NB4 (cell line): ENCODE measurements at places on chromosomes 12 and 14.

DNA sequence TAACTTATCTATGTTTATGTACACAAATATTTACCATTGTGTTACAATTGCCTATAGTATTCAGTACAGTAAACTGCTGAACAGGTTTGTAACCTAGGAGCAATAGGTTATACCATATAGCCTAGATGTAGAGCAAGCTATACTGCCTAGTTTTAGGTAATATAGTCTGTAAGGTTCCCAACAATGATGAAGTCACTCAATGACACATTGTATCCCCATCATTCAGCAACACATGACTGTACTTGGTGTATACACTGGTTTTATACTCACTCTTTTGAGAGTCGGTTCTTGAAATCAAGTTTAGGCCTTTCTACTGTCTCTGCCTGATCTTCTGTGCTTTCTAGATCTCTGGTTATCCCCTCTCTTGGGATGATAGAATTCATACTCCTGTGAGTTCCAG is 5.5 kb downstream of the RNASE1 start:
- DNase-seq: no peak

DNA sequence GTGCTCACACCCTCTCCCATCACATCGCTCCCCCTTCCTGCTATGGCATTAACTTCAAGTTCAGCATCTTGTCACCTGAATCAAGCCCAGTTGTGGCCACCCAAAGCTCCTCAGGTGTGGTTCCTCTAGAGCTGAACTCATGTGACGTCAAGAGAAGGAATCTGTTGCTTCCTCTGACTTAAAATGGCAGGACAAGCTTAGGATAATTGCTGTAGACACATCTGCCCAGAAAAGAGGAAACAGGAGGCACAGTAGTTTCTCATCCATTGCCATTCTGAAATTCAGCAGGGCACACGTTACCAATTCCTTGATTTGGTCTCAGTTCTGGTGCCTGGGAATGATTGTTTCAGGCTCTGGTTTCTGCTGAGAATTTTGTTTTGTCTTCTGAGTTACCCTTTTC is 52.1 kb downstream of the RCOR1 start:
- DNase-seq: peak; percentile 39

GRCh38 chr14:21558703-21559170 is 21.1 kb downstream of the OR10G3 start:
- DNase-seq: no peak

GRCh38 chr12:26833743-26834490 is 923 bp upstream of the ITPR2 start:
- DNase-seq: peak; percentile 86

- DNase-seq: peak; percentile 62
Observed at GRCh38 chr14:103910262-103910935, 17.9 kb upstream of the TDRD9 start.

- DNase-seq: no peak
Observed at GRCh38 chr12:95173392-95174251, 43.6 kb downstream of the FGD6 start.

DNA sequence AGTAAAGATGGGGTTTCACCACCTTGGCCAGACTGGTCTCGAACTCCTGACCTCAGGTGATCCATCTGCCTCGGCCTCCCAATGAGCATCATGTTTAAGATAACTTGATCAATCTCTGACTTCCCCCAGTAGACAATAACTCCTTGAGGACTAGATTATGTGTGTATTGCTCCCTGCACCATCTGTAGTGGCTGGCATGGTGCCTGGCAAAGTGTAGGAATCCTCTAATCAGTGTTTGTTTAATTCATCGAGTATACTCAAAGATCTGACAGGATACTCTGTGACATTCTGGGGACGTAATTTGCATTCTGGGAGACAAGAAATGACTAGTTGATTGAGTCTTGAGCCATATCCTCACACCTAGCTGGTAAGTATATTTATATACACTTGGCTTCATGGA is 873.5 kb upstream of the TMEM132C start:
- no peak for DNase-seq

- no peak for DNase-seq
Observed at GRCh38 chr14:101958418-101959180, 5.8 kb upstream of the DYNC1H1 start.

GRCh38 chr14:52988139-52988538 is 37.3 kb upstream of the FERMT2 start:
- DNase-seq: no peak

- DNase-seq: no peak
Observed at GRCh38 chr14:101481557-101481956, 79.7 kb upstream of the DIO3 start.

DNA sequence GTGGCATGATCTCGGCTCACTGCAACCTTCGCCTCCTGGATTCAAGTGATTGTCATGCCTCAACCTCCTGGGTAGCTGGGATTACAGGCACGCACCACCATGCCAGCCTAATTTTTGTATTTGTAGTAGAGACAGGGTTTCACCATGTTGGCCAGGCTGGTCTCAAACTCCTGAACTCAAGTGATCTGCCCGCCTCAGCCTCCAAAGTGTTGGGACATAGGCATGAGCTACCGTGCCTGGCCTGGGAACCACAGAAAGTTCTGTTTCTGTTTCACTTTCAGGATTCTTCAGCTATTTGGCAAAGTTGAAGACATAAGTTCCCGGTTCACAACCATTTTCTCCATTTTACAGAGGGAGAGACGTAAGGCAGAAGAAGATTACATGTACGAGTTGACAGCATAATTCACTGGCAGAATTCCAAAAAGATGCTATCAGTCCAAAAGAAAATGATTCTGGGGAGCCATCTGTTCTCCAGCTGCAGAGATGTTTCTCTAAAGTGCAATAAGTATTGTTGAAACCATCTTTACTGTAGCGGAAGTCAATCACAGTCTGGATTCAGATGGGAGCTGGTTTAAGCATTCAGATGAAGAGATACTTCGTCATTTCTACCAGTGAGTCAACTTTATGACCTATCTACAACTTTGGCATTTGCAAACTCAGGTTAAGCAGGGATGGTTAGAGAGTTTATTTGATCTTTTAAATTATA is 8.1 kb upstream of the RNF34 start:
- DNase-seq: peak; percentile 56

GRCh38 chr14:24613747-24614146 is 4.3 kb upstream of the GZMH start:
- DNase-seq: no peak

DNA sequence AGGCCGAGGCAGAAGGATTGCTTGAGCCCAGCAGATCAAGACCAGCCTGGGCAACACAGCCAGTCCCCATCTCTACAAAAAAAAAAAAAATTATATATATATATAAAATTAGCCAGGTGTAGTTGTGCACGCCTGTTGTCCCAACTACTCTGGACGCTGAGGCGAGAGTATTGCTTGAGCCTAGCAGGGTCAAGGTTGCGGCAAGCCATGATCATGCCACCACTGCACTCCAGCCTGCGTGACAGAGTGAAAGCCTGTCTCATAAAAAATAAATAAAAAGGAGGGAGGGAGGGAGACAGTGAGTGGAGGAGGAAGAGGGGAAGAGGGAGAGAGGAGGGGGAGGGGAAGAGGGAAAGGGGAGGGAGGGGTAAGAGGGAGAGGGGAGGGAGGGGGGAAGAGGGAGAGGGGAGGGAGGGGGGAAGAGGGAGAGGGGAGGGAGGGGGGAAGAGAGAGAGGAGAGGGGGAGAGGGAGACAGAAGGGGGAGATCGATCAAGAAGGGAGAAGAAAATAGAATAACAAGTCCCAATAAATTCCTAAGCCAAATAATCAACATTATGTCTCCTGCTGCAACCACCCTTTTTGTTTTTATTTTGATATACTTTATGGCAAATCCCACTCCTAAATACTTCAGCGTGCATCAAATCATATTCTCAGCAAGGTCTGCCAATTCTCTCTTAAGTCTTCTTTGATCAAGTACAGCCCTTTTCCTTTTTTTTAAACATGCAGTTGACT is 163.9 kb downstream of the MED13L start:
- no peak for DNase-seq

GRCh38 chr14:58821421-58821820 is 183.7 kb downstream of the DACT1 start:
- DNase-seq: no peak

GRCh38 chr12:27396216-27396815 is 50.2 kb upstream of the SMCO2 start:
- peak; percentile 67 for DNase-seq

DNA sequence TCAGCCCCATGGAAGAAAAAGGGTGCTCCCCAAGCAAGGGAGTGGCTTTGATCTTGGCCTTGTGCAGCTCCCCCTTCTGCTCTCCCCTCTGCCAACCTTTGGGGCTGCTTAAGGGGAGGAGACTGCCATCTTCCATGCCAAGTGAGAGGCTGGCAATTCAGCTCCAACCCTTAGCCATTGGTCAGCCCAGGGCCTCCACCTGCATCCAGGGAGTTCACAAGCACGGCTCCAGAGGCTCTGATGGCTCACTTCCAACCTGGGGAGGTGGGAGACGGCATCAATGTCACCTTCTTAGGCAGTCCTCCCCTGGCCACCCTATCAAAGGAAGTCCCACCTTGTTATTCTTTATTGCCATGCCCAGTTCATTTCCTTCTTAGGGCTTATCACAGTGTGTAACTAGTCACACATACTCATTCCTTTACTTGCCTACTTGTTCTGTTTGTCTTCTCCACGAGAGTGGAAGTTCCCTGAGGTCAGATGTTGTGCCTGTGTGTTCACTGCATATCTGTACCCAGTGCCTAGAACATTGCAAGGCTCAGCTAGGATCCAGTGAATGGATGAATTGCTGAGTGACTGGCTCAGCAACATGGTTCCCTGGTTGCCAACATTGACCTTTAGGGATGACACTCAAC is 5.0 kb downstream of the HDAC7 start:
- DNase-seq: no peak

GRCh38 chr14:68986926-68987652 is 8.0 kb upstream of the ACTN1 start:
- no peak for DNase-seq

GRCh38 chr12:59708484-59708883 is 112.7 kb downstream of the SLC16A7 start:
- DNase-seq: no peak

DNA sequence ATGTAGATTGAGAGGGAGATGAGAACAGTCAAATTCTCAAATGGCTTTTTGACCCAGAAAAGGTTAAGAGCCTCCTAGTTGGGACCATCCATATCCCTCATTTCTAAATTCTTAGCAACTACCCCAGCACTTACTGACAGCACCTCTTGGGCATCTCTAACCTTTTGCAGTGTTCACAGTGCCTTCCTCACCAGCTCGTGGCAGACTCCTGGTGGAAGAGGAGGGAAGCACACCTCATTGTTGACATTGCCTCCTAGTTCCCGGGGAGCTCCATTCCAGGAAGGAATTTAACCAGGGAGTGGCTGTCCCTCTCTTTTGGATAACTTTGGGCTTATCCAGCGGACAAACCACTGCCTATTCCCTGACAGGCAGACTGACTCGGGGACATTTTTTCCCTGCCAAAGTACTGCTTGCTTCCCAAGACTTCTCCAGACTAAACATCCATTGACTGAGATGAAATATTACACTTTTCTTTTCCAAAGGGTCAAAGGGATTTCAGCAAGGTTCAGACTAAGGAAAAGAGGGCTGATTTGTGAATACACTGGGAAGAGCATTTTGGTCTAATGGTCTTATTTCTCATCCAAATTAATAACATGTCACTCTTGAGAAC is 9.0 kb upstream of the OR6J1 start:
- peak; percentile 63 for DNase-seq

DNA sequence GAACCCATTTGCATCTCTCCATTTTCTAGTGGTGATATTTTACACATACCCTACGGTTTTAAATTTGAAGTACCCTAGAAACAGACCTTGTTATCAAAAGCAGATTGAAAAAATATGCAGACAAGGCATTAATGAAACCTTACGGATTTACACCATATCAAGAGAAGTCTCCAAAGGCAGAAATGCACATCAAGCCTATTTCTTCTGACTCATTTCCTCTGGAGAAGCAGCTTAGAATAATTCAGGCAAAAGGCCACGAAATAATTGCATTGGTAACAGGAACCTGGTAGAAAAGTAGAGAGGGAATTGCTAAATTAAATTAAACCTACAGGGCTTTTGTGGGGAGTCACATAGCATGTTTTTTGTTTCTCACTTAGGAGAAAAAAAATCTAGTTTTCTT is 34.7 kb downstream of the KICS2 start:
- no peak for DNase-seq

GRCh38 chr14:49545716-49546115 is 40.5 kb downstream of the RPS29 start:
- DNase-seq: no peak

- no peak for DNase-seq
Observed at GRCh38 chr12:47768323-47768811, 4.7 kb upstream of the SLC48A1 start.

- DNase-seq: peak; percentile 7
Observed at GRCh38 chr14:66401449-66402095, 84.6 kb upstream of the CCDC196 start.

- DNase-seq: no peak
Observed at GRCh38 chr14:26286081-26286912, 311.5 kb downstream of the NOVA1 start.

GRCh38 chr14:22448035-22448904 is 140.8 kb downstream of the DAD1 start:
- DNase-seq: peak; percentile 95

DNA sequence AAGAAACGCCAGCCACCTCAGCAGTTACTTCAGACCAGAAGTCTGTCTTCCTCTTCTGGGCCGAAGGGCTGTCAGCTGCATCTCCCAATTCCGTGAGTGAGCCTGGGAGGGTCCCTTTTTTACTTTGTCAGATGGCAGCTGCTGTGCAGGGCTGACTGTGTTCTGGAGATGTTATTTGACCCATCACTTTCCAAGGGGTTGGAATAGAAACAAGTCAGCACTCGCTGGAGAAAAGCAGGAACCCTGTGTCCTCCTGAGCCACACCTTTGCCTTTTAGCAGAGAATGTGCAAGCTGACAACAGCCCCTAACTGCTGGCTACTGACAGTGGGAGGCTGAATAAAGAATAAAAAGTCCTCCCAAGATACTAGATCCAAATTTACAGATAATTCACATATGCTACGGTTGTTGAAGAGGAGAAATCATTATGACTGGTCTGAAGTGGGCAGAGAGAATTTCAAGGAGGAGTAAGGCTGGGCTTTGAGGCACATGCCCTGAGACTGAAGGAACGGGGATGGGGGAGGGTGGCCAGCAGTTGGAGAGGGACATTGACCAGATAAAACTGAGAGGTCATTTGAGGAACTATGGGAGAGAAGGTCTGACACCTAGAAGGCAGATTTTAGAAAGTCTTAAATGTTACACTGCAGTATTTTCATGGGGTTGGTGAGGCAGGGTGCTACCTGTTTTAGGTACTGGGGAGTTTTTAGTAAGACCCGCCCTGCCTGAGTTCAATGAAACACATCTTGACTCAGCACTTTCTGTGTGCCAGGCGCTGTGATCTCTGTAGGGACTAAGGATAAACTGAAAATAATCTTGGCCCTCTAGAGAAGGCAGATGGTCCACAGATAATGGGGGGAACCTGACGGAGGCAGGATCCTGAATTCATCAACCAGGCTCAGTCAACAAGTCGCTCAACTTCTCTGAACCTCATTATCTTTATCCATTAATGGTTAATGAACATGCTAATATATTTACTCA is 27.4 kb downstream of the FAM234B start:
- DNase-seq: no peak

- no peak for DNase-seq
Observed at GRCh38 chr12:15633201-15633600, 156.0 kb downstream of the EPS8 start.

- no peak for DNase-seq
Observed at GRCh38 chr12:13253966-13254760, 57.6 kb downstream of the EMP1 start.

- no peak for DNase-seq
Observed at GRCh38 chr12:58313091-58313855, 371.9 kb downstream of the ATP23 start.
